ENCODE measurements at places on chromosomes 1 and 21. TPM values are rescaled to one million over a fixed set of nuclear protein-coding genes. Genes with fewer than 3 reads are reported as not detected.

ILDR2 gene
- total RNA-seq = not detected

WNT2B gene
- 0.14 TPM for total RNA-seq

ZBTB8OS gene
- total RNA-seq = 37.1 TPM

RGS16 gene
- 0.40 TPM for total RNA-seq

SDC3 gene
- 8.4 TPM for total RNA-seq

MDM4 gene
- total RNA-seq = 5.4 TPM

EPS15 gene
- total RNA-seq = 12.1 TPM

ACTA1 gene
- not detected for total RNA-seq

CD84 gene
- not detected for total RNA-seq

OMA1 gene
- total RNA-seq = 6.5 TPM

DCST1 gene
- total RNA-seq = not detected

HOOK1 gene
- 0.27 TPM for total RNA-seq

SEC22B gene
- total RNA-seq = 7.0 TPM

DNAJC28 gene
- 0.34 TPM for total RNA-seq

GPR37L1 gene
- total RNA-seq = 0.14 TPM

TRPM2 gene
- total RNA-seq = 8.1 TPM

SIK1 gene
- total RNA-seq = 14.0 TPM

KMO gene
- 1.0 TPM for total RNA-seq

IL12RB2 gene
- 0.12 TPM for total RNA-seq

FUBP1 gene
- 102 TPM for total RNA-seq

PADI4 gene
- not detected for total RNA-seq

KIF17 gene
- total RNA-seq = 2.7 TPM

CRYBG2 gene
- total RNA-seq = 1.3 TPM

TSPAN1 gene
- 3.2 TPM for total RNA-seq

USH2A gene
- not detected for total RNA-seq

LINGO4 gene
- total RNA-seq = not detected

CA6 gene
- not detected for total RNA-seq

PARP1 gene
- 114 TPM for total RNA-seq

SPSB1 gene
- 37.4 TPM for total RNA-seq

ADIPOR1 gene
- total RNA-seq = 58.7 TPM

LCE2A gene
- not detected for total RNA-seq

KCND3 gene
- total RNA-seq = not detected

UCHL5 gene
- 43.7 TPM for total RNA-seq

CNKSR1 gene
- total RNA-seq = 0.15 TPM

CFHR4 gene
- total RNA-seq = not detected

SMCP gene
- total RNA-seq = not detected

FAM151A gene
- 0.32 TPM for total RNA-seq

CD48 gene
- not detected for total RNA-seq

GSTM5 gene
- total RNA-seq = not detected

THEMIS2 gene
- total RNA-seq = 0.79 TPM

MANEAL gene
- total RNA-seq = 24.3 TPM

SLC30A2 gene
- total RNA-seq = 0.40 TPM

CDC20 gene
- total RNA-seq = 191 TPM
